ENCODE measurements at places on chromosomes 1 and 21. TPM values are rescaled to one million over a fixed set of nuclear protein-coding genes. Genes with fewer than 3 reads are reported as not detected.
A peak's percentile ranks its signal among the peaks of the same experiment; 100 is the strongest.

- no peak for DNase-seq
Observed at GRCh38 chr1:234842726-234843641, 233.0 kb upstream of the IRF2BP2 start.

The MYBPH gene
- not detected for total RNA-seq

The HSPA6 gene
- not detected for total RNA-seq

DNA sequence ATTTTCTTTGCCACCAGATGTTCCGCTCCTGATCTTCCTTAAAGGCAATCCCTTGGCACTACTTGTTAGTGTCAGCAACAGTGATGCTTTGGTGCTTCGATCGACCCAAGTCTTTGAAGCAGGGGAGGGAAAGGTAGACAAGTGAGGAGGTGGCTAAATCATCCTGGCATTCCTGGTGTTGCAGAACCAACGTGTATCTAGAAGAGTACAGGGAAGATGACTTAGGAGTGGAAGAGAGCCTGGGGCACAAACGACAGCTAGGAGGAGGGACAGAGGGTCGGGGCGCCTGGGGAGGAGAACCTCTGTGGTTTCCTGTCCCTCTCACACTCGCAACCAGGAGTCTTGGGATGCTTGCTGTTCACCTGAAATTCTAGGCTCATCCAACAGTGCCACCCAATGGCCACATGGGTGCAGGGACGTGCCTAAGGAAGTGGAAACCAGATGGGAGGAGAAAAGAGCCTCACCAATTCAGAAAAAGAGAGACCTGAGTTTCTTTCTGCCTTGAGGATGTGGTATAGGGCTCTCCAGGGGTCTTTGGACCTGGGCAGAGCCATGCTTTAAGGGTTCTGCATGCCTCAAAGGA is 9.5 kb upstream of the KCNA2 start:
- peak; percentile 65 for DNase-seq

- no peak for DNase-seq
Observed at GRCh38 chr1:30467101-30467500, 256.3 kb downstream of the MATN1 start.

DNA sequence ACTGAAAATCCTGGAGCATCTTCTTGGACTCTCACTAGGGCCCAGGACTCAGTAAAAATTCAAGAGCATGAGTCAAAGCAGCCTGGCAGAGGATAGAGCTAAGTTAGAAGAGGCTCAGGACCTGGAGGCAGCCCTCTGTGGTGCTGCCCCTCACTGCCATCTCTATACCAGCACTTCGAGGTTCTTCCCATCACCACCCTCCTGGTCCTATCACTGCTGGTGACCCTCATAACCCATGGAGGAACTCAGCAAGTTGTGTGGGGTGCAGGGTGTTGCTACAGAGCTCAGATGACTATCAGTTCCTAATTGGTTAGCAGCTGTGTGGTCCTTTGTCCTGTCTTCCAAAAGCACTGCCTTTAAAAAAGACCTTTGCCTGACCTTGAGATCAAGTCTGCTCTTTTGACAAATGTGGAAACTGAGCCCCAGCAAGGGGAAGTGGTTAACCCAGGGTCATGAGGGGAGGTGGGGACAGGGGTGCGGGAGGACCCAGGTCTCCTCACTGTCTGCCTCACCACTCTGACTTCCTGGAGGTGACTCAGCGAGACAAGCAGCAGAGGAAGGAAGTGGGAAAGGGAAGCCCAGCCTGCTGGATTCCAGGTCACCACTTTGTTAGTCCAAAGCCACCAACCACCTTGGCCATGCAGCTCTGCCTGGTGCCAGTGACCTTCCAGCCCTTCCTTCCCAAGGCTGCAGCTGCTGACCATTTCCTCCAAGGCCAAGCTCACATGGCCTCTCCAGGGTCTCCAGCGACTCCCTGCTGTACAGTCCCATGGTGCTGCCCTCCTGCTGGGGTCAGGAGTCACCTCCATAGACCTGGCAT is 199.4 kb upstream of the EDN2 start:
- DNase-seq = no peak

- no peak for DNase-seq
Observed at GRCh38 chr1:197781968-197782721, 6.9 kb upstream of the DENND1B start.

The FCAMR gene
- not detected for total RNA-seq

The RYR2 gene
- total RNA-seq = 0.07 TPM

GRCh38 chr1:34425785-34426184 is 249.1 kb downstream of the C1orf94 start:
- no peak for DNase-seq

The MFSD2A gene
- total RNA-seq = 20.9 TPM

The FAM229A gene
- total RNA-seq = 7.7 TPM

- DNase-seq = no peak
Observed at GRCh38 chr1:197218857-197219256, 49.2 kb upstream of the CRB1 start.

- no peak for DNase-seq
Observed at GRCh38 chr1:180251526-180252305, 21.7 kb downstream of the LHX4 start.

DNA sequence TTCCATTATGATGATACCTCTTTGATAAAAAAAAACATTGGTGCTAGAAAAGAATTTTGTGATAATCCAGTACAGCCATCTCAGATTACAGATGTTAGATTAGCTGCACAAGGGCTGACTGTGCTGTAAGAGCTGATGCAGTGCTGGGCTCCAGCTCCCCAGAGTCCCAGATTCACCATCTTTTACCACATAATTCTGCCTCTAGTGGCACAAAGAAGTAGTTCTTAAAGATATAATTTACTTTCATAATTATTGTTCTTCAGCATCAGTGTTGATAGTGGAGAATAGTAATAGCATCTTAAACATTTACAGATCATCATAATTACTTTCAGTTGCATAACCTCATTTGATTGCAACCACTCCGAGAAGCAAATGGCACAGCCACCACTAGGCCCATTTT is 262.1 kb downstream of the BRINP2 start:
- no peak for DNase-seq
